Cortex of kidney (tissue), 1 donor: ENCODE measurements at places on chromosomes 13 and 19.

DNA sequence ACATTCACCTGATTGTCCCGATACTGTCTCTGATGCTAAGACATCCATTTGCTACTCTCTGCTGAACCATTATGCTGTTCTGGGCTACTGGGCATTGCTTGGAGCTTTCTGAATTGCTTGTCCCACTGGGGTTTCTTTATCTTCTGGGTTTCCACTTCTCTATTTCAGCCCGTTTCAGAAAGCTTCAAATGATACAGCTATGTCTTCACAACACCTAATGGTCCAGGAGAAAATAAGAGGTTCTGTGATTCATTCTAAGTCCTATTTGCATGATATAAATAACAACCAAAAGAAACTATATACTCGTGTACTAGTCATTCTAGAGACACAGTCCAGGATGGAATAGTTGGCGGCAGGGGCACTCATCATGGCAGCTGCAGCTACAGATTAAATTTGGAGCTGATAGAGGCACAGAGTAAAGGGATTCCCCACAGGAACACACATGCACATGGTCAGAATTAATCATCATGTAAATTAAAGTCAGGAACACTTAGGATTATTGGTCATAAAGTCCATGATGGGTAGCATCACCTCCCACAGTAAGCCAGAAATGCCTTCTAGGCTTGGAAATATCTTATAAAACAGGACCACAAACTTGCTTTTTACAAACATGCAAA, 33.3 kb upstream of the SCEL start:
- no peak for DNase-seq

GRCh38 chr13:113073942-113074341, 31.6 kb upstream of the F7 start:
- DNase-seq, result no peak

DNA sequence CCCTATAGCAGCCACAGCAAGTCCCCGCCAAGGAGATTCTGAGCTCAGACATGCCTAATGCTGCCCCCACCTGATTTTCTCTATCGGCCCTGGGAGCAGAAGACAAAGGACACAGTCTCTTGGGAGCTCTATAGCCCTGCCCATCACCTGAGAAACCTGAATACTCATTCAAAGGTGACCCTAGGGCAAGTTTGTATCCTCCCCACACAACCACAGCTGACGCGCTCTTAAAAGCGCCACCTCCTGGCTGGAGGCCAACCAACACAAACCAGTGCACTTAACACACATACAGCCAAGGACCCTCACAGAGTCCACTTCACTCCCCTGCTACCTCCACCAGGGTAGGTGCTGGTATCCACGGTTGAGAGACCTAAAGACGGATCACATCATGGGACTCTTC, 8.8 kb upstream of the IGFL4 start:
- DNase-seq, result no peak

GRCh38 chr13:46367617-46368327, 19.3 kb downstream of the RUBCNL start:
- DNase-seq, result no peak

GRCh38 chr19:38812009-38812840, 520 bp downstream of the LGALS4 start:
- no peak for DNase-seq

DNA sequence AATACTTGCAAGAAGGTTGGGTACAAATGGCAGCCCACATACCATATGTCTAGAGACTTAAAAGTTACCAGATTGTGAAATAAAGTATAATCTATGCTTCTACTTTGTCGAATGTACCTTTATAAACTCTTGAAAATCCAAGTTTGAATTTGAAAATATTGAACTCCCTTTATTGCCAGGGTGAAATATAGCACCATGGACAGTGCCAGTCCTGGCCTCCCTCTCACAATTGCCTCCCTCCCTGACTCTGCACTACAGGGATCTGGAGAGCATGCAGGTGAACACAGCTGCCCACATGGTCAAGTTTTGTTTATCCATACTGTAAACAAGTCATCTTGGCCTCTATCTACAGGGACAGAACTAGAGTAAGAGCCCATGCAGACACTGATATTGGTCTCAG, 394.1 kb upstream of the SLITRK6 start:
- DNase-seq, result no peak

- DNase-seq, result no peak
Observed at GRCh38 chr13:112768795-112769481, 79.1 kb downstream of the ATP11A start.
